ENCODE measurements at places on chromosomes 4 and X. TPM values are rescaled to one million over a fixed set of nuclear protein-coding genes. Genes with fewer than 3 reads are reported as not detected.
A peak's percentile ranks its signal among the peaks of the same experiment; 100 is the strongest.

The RNF128 gene
- total RNA-seq: 20.4 TPM

The HELT gene
- not detected for total RNA-seq

DNA sequence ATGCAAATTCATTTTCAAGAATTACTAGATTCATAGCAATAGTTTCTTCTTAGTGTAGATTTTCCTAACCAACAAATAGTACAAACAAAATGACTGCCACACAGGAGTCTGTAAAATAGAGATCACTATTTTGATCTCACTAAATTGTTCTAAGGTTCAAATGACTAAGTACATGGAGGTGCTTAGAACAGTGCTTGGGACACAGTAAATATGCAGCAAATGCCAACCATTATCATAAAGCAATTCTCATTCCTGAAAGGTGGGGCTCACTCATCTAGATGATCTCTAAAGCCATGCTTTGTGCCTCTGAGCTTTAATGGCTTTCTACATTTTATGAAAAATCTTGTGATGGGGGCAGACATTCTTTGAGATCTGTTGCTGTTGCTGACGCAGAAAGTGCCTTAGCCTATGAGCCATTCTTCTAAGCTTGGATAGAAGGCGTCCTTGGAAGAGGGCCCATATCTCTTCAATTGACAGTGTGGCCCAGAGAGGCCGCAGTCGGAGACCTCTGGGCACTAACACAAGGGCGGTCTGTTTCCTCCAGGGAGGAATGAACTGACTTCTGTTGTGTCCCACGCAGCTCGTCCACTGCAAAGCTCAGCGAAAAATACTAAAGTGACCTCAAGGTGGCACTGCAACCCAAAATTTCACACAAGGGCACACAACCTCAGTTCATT, 23.5 kb downstream of the TLR10 start:
- H3K36me3 ChIP-seq: no peaks in the 10 kb centered on the region
- no peaks in the 10 kb centered on the region for H3K27me3 ChIP-seq
- DNase-seq: peak; percentile 47

GRCh38 chr4:56127716-56128115, 179.0 kb downstream of the CEP135 start:
- H3K27me3 ChIP-seq: no peaks in the 10 kb centered on the region
- H3K36me3 ChIP-seq: no peaks in the 10 kb centered on the region
- no peaks in the 10 kb centered on the region for H3K4me1 ChIP-seq
- H3K27ac ChIP-seq: no peak overlapping the region

- no peaks in the 10 kb centered on the region for H3K4me1 ChIP-seq
- no peaks in the 10 kb centered on the region for H3K36me3 ChIP-seq
- H3K4me3 ChIP-seq: no peak overlapping the region
- H3K27ac ChIP-seq: no peak overlapping the region
- H3K27me3 ChIP-seq: no peaks in the 10 kb centered on the region
- no peak for DNase-seq
Observed at GRCh38 chrX:30065226-30065625, 150.1 kb upstream of the MAGEB2 start.

DNA sequence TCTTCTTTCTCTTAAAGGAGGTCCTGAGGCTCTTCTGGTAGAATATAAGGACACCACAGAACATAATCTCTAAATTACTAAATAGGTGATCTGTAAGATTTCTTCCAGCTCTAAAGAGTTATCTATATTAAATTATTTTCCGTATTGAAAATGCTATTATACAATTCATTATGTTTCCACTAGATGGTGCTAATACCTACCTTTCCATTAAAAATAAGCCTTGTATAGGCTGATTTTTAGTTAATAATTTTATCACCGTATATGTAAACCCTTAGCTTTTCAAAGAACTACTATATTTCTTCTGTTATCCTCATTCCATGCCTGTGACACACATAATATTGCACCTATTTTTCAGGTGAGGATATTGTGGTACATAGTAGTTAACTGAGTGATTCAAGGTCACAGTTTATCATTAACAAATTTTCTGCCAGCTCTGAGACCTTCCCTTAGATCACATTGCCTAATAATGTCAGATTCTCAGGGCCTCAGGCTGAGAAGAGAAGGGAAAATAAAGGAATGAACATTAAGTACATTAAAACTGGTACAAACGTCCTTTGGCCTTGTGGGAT, 138.8 kb downstream of the TEX11 start:
- H3K27me3 ChIP-seq: no peaks in the 10 kb centered on the region
- no peak overlapping the region for H3K27ac ChIP-seq
- H3K36me3 ChIP-seq: no peaks in the 10 kb centered on the region
- H3K4me3 ChIP-seq: no peak overlapping the region
- H3K4me1 ChIP-seq: no peaks in the 10 kb centered on the region
- no peak for DNase-seq

DNA sequence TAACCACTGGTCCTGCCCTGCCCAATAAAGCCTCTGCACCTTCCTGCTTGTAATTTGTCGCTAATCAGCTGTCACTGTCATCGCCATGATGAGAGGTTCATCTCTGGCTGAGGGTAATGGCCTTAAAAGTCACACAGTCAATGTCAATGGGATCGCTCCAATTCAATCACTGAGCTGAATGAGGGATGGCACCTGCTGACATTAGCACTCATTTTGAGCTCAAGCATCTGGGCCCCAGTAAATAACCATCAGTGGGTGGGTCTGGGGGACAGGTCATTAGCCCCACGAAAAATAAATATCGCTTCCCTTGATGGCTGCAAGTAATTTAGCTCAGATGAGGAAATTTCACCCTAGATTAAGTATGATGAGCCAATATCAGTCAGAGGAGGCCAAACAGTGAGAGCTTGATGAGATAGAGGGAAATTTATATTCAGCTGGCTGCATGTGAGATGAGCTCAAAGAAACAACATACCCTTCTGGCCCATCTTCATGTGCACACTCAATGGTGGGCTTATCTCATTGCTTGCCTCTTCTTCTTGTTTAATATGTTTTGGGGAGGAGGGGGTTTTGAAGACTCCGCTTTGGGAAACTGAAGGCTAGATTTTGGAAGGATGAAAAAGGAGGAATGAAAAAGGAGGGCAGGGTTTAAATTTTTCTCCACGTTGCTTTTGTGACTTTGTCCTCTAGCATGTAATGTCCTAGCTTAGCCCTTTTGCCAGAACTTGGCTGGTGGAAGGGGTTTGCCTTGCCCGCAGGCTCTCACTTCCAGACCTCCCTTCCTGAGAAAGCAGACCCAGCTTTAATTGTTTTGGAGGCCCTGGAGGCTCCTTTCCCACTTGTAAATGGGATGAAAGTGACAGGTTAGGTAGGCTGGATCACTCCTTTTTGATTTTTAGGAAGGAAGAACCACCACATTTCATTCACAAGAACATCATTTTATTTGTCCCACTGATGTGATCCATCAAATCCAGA, 84.8 kb upstream of the PAQR3 start:
- no peak overlapping the region for H3K4me3 ChIP-seq
- no peaks in the 10 kb centered on the region for H3K36me3 ChIP-seq
- DNase-seq: no peak
- no peaks in the 10 kb centered on the region for H3K27me3 ChIP-seq
- no peak overlapping the region for H3K27ac ChIP-seq
- no peaks in the 10 kb centered on the region for H3K4me1 ChIP-seq
